ENCODE measurements at places on chromosomes 3 and 15.

- DNase-seq = no peak
Measured at GRCh38 chr3:56862352-56863062, 60.8 kb upstream of the ARHGEF3 start.

GRCh38 chr3:52859686-52860423 is 25.0 kb upstream of the MUSTN1 start:
- DNase-seq = no peak

GRCh38 chr3:130786306-130786705 is 39.7 kb upstream of the PIK3R4 start:
- no peak for DNase-seq

DNA sequence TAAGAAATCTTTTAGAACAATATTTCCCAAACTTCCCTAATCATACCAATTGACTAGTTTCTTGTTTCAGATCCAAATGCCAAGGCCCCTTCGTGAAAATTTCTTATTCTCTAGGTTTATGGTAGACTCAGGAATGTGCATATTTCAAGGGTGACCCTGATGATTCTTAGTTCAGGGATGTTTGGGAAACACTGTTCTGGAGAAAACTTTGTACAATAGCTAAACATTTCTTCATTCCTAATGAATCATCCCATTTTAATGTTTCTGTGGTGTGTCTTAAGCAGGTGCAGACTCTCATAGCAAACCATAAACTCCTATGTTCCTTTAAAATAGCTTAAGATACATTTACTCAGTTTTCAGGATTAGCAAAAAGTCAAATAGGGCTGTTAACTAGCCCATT is 314.5 kb downstream of the TIGIT start:
- DNase-seq = no peak
